KBM-7 (cell line): ENCODE measurements at places on chromosomes 1 and 21.

DNA sequence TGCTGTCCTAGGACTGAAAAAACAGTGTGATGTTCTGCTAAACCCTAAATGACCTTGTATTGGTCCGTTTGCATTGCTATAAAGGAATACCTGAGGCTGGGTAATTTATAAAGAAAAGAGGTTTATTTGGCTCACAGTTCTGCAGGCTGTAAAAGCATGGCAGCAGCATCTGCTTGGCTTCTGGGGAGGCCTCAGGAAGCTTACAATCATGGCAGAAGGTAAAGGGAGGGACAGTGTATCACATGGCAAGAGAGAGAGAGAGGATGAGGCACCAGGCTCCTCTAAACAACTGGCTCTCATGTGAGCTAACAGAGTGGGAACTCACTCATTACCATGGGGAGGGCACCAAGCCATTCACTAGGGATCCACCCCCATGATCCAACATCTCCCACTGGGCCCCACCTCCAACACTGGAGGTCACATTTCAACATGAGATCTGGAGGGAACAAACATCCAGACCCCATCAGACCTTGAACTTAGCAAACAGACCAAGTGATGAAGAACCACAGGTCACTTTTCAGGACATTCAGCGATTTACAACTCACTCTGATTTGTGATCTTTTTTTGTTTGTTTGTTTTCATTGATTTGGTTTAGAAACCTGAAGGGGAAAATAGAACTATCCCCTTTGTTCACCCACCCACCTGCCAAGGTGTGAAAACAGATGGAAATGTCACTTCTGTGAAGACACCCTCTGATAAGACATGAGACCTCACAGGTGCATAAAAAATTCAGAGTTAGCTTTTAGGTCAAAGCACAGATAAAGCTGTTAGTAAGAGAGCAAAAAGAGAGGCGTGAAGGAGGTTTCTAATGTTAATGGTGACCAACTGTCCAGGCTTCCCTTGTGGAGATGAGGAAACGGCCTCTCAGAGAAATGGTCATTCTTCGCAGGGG lies 104.2 kb upstream of the RALGPS2 start:
- no peak for DNase-seq

GRCh38 chr1:227910511-227911153 lies 37.1 kb downstream of the WNT9A start:
- no peak for DNase-seq

GRCh38 chr1:29579821-29580425 lies 343.6 kb downstream of the PTPRU start:
- DNase-seq, result no peak

DNA sequence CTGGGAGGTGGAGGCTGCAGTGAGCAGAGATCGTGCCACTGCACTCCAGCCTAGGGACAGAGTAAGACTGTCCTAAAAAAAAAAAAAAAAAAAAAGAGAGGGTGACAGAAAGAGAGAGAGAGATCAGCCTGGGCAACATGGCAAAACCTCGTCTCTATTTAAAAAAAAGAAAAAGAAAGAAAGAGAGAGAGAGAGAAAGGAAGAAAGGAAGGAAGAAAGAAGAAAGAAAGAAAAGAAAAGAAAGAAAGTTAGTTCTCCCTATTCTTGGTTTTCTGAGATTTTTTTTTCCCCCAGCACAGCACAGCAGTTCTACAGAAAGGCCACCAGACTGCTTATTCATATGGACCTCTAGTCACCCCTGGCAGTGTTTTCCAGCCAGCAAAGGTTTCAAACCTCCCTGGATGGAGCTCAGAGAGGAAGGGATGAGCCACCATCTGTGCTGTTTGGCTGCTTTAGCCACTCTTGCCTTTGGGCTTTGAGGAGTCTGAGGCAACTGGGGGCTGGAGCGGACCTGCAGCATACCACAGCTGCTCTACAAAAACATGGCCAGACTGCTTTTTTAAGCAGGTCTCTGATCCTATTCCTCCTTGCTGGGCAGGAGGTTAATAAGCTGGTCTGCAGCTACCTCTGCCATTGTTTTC lies 10.6 kb downstream of the S100A6 start:
- no peak for DNase-seq

DNA sequence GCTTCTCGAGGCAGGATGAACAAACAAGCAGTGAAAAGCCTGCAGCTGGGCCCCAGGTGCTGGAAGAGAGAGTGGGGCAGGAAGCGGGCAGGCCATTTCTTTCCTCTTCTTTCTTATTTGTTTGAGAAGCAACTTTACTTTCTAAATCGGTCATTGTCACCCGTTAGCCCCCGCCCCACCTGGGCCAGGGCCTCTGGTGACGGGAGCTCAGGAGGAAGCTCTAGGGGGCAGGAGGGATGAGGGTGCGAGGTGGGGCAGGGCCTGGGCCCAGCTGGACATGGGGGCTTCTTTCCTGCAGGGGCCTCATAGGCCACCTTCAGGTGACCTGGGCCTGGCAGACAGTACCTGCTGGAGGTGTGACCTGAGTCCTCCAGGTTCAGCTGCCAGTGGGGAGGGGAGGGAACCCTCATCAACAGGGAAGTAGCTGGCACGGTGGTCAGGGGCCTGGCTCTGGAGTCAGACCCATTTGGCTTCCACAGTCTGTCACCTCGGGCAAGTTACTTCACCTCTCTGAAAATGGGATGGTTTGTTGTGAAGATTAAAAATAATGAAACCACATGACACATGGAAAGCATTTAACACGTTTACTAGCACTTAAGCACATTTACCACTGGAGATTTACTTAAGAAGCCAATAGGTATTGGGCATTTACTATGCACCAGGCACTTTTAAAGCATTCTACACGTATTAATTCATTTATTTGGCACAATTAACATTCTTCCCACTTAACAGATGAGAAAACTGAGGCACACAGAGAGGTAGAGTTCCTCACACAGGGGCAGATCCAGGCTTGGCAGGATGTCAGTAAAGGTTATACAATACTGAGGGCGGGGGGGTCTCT lies 54.1 kb upstream of the ID3 start:
- DNase-seq, result no peak

- DNase-seq, result no peak
These were observed 109.1 kb upstream of the ADAMTS5 start for GRCh38 chr21:27076025-27076424.

DNA sequence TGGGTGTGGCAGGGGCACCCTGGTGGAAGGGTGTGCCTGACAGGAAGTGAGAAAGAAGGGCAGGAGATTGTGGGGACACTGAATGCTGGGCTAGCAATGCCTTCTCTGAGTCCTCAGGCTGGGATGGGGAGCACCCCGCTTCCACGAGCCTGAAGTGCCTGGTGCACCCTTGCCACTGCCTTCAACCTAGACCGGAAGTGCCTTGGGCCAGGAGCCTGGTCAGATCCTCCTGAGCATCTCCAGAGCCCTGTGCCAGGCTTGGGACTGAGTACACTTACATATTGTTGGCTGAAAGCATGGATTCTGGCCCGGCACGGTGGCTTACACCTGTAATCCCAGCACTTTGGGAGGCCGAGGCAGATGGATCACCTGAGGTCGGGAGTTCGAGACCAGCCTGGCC lies 205.8 kb upstream of the EDN2 start:
- DNase-seq, result no peak

DNA sequence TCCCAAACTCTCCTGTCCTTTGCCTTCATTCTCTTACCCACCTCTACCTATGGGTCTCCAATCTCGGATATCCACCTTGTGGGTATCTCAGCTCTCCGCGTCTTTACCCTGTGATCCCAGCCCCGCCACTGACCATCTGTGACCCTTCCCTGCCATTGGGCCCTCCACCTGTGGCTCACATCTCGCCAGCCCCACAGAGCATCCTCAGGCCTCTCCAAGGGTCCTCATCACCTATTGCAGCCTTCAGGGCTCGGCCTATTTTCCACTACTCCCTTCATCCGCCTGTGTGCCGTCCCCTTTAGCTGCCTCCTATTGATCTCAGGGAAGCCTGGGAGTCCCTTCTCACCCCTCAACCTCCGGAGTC lies 11.1 kb downstream of the BCAN start:
- no peak for DNase-seq

GRCh38 chr21:34017039-34017961 lies 56.1 kb upstream of the MRPS6 start:
- DNase-seq, result no peak
